CD4-positive, alpha-beta T cell treated with Interleukin-4 for 1 hour (primary cell): ENCODE measurements at places on chromosomes 11 and 22.

GRCh38 chr22:31612891-31613285 is 49.1 kb downstream of the PISD start:
- no peak for DNase-seq

DNA sequence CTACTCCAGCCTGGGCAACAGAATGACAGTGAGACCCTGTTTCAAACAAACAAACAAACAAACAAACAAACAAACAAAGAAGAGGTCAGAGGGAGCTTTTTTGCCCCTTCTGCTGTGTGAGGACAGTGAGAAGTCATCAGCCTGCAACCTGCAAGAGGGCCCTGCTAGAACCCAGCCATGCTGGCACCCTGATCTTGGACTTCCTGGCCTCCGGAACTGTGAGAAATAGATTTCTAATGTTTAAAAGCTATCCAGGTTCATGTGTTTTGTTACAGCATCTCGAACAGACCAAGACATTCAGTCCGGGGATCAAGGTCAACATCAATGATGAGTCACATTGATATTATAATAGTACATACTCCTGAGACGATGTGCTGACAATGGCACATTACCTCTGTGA is 41.4 kb upstream of the GRAMD1B start:
- no peak for DNase-seq

DNA sequence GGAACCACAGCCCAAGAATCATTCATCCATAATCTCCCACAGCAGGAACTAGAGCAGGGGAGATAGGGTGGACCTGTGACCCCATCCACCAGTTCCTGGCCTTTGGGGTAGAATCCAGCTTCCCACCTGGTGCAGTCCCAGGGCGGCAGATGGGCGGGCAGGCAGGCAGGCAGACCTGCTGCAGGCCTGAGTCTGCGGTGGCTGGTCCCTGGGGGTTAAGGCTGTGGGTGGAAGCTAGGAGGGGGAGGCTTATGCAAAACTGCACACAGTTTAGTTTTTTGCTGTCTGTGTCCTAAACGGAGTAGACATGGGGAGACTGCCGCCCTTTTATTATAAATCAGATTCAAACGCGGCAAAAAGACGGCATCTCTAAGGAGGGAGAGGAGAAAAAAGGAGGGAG is 4.5 kb upstream of the NEFH start:
- DNase-seq: no peak

- DNase-seq: no peak
Measured at GRCh38 chr11:30282289-30282631, 40.6 kb upstream of the ARL14EP start.

GRCh38 chr22:29426476-29426875 is 11.9 kb upstream of the RFPL1 start:
- DNase-seq: no peak

- DNase-seq: no peak
Measured at GRCh38 chr22:25833676-25834075, 91.7 kb downstream of the MYO18B start.

DNA sequence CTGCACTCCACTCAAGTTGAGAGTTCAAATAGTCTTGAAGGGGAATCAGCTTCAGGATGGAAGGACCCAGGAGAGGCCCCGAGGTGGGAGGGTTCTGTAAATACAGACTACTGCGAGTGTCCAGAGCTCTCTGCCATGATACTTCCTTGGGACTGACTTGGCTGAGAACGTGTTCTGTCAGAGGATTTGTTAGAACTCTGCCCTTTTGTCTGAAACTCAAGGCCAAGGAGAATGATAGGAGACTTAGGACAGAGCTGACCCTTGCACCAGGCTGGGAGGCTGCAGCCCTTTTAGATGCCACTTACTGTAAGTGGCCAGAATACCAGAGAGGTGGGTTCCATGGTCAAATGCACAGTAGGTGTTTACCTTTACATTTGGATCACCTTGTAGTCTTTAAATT is 2.9 kb upstream of the ATF4 start:
- no peak for DNase-seq

DNA sequence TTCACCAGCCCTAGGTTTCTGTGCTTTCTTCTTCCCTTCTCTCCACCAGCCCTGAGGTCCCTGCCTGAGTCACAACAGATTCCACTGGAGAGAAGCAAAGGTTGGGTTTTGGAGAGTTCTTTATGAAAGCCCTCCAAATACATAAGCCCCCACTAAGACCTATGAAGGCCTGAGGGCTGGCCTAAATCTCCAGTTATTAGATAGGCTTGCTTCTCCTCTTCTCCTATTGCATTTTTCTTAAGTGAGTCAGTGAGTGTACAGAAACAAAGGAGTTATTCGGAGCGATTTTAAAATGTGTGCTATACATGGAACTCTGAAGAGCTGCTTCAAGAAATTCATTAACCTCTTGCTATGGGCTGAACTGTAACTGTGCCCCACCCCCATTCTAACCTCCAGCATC is 1057.3 kb downstream of the OPCML start:
- DNase-seq: no peak

- DNase-seq: no peak
Measured at GRCh38 chr11:11558396-11558795, 63.4 kb downstream of the GALNT18 start.

- no peak for DNase-seq
Measured at GRCh38 chr11:5394091-5394490, 10.5 kb downstream of the OR51M1 start.

GRCh38 chr22:19885841-19886592 is 31.3 kb upstream of the GNB1L start:
- no peak for DNase-seq

- DNase-seq: no peak
Measured at GRCh38 chr22:42990131-42990838, 24.7 kb downstream of the PACSIN2 start.

DNA sequence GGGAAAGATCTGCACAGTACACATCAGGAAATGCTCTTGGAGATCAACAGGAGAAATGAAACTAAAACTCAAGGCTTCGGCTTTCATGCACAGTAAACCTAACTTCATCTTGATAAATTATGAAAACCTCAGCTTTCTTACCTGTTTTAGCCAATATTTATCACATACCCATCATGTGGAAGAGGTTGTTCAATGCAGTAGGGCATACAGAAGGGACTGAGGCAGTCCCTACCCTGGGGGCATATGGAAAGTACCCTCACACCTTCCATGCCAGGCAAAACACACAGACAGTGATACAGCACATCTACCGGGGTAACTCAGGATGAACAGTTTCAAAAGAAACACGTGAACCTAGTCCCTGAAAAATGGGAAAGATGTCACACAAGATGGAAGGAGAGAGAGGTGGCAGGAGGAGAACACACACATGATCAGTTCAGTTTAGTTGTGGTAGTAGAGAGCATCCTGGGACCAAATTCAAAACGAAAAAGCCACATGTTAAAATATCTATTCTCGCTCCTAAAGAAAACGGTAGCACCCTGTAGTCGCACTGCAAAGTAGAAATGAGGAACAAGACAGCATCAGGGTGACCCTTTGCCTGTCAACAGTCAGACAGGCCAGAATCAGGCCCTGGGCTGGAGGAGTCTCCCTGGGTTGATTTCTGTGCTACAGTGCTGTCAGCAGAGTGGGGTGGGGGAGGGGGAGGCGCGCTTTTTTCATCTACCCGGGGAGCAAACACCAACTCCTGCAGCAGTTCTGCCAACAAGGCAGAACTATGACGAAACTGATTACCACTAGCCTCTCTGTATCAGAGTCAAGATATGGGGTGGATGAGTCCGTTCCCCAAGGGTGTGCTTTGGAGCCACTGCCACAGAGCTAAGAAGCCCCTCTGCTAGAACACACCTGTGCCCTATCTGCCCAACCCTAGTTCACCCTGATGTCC is 1.3 kb downstream of the HIRA start:
- DNase-seq: peak; percentile 52

DNA sequence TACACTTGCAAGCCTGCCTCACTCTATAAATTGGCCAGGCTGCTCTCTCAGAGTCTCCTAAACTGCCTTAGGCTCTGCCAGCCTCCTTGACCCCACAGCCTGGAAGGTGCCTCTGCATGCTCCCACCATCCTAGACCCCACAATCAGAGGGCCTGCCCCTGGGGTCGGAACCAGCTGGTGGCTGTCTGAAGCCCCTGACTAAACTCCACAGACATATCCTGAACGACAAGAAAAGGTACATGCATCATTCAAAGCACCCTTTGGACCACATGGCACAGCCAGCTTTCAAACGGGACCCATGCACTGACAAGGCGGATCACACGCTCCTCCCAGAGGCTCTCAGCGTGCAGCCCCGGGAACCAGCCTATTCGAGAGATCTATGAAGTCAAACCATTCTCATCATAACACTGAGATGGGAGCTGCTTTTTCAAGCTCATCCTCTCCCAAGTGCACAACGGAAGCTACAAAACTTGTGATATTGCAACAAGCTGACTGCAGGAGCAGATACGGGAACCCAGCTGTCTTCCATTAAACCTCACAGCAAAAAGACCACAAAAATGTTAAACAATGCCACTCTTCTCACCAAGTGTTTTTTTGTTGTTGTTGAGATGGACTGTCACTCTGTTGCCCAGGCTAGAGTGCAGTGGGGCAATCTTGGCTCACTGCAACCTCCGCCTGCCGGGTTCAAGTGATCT is 8.1 kb downstream of the SHANK2 start:
- no peak for DNase-seq

GRCh38 chr11:34339149-34340064 is 18.4 kb downstream of the ABTB2 start:
- DNase-seq: peak; percentile 37

GRCh38 chr11:121575963-121576290 is 123.2 kb upstream of the SORL1-AS1 start:
- no peak for DNase-seq

GRCh38 chr11:129267716-129268115 is 75.6 kb upstream of the ARHGAP32 start:
- DNase-seq: no peak

DNA sequence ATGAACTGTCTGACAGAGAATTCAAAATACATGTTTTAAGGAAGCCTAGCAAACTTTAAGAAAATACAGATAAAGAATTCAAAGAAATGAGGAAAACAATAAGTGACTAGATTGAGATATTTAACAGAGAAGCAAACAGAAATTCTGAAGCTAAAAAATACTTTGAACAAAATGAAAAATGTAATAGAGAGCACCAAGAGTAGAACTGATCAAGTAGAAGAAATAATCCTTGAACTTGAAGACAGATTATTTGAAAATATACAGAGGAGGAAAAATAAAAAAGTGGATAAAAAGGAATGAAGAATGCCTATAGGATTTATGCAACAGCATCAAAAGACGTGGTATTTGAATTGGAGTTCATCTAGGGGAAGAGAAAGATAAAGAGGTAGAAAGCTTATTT is 101.9 kb upstream of the OR4B1 start:
- no peak for DNase-seq

- DNase-seq: no peak
Measured at GRCh38 chr22:23146478-23147205, 1.4 kb downstream of the RAB36 start.

- DNase-seq: no peak
Measured at GRCh38 chr22:35542157-35542938, 1.7 kb downstream of the RASD2 start.

DNA sequence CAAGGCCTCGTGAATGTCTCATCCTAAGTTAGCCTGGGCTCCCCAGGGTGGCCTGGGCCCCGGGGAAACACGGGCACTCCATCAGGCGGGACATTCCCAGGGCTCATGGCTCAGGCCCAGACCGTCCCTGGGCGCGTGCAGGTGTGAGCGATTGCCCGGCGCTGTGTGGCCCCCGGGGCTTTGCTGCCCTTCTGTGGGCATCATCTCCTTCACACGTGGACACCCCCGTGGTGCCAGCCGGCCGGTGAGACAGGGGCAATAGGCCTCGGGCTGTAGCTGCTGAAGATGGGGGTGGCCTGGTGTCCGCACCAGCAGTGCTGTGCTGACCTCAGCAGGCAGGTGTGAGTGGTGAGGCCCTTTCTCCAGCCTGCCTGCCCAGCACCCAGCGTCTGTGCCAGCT is 4.6 kb upstream of the SELENOO start:
- no peak for DNase-seq

GRCh38 chr11:128463371-128463829 is 124.0 kb downstream of the ETS1 start:
- no peak for DNase-seq

DNA sequence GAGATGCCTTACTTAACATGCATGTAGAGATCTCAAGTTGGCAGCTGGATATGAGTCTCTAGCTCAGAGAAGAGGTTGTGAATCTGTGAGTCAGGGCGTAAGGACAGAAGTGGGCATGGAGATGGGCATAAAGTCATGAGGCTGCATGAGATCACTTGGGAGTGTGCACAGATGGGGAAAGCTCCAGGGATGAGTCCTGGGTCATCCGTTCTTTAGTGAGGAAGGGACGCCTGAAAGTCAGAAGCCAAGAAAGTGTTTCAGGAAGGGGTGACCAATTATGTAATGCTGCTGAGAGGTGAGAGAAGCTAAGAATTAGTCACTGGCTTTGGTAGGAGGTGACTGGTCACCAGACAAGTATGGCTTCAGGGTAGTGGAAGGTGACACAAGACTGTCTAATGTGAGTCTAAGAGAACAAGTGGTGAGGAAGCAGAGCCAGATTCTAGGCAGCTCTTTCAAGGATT is 6.7 kb downstream of the ACP2 start:
- DNase-seq: no peak

DNA sequence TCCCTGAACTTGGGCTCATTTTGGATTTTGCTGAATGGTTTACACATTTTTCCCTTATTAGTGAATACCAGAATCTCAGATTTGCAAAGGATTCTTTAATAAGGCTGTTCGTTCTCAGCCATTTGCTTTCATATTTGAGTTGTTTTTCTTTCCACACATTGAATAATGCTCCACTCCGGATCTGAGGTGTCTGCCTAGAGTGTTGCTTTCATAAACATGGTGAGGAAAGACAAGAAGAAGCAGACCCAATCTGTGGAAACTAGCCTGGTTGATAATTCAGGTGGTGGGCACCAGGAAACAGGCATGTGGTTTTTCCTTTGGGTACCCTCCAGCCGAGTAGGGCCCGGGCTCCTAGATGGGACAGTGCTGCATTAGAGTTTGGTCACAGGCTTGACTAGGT is 35.0 kb downstream of the LDLRAD3 start:
- no peak for DNase-seq

- DNase-seq: no peak
Measured at GRCh38 chr11:93490996-93491618, 52.1 kb downstream of the SMCO4 start.

DNA sequence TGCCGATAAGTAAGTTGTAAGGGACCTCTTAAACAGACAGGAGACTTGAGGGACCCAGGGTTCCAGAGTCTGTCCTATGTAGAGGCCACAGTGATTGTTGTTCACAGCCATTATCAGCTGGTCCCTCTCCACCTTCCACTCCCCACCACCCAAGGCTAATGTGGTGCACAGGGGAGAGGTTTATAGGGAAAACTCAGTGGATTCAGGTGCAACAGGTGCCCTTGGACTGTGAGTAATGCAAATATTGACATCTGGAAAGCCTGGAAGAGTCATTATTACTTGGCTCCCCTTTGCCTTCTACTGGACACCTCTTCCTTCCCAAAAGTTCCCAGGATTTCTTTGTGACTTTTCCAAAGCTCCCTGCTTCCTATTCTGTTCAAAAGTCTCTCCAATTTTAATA is 441.1 kb upstream of the CCDC90B start:
- no peak for DNase-seq
